ENCODE measurements at places on chromosomes 2 and 18. TPM values are rescaled to one million over a fixed set of nuclear protein-coding genes. Genes with fewer than 3 reads are reported as not detected.

The ANKRD53 gene
- polyA plus RNA-seq: 0.16 TPM

The SPP2 gene
- polyA plus RNA-seq: not detected

The UGT1A3 gene
- polyA plus RNA-seq: not detected

The ZNF513 gene
- polyA plus RNA-seq: 4.7 TPM

The CXCR1 gene
- polyA plus RNA-seq: 1.1 TPM

DNA sequence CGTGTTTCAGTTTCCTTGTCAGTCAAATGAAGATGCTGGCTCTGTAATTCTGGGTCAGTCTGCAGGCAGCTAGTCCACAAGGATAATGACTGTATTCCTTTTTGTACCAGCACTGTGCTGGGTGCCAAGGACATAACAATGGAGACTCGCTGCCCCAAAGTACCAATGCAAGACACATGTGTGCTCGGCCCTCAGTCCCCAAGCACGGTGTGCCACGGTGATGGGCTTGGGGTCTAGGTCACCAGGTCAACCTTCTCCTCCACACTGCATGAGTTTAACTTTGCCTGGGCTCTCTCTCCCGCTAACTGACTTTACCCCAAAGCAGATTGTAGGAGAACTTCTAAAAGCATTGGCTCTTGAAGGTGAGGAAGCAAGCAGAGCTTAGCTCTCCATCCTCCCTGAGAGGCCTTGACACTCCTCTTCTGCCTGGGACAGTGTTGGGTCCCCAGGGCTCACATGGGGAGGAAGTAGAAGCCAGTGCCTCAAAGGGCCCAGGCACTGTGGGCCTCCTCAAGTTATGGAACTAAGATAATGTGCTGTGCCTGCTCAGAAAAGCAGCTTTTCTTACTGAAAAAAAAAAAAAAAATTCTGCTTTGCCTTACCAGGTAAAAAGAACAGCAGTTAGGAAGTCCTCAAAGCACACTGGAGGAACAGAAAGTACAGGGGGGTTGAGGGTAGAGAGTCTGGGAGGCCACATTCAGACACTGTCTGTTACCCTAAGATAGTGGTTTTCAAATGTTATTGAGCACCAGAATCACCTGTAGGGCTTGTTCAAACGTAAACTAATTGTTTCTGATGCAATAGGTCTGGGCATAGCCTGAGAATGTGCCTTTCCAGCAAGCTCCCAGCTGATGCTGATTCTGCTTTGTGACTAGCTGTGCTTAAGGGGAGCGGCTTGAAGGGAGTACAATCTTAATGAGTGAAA, 276.4 kb upstream of the CXCR4 start:
- no peak for DNase-seq

DNA sequence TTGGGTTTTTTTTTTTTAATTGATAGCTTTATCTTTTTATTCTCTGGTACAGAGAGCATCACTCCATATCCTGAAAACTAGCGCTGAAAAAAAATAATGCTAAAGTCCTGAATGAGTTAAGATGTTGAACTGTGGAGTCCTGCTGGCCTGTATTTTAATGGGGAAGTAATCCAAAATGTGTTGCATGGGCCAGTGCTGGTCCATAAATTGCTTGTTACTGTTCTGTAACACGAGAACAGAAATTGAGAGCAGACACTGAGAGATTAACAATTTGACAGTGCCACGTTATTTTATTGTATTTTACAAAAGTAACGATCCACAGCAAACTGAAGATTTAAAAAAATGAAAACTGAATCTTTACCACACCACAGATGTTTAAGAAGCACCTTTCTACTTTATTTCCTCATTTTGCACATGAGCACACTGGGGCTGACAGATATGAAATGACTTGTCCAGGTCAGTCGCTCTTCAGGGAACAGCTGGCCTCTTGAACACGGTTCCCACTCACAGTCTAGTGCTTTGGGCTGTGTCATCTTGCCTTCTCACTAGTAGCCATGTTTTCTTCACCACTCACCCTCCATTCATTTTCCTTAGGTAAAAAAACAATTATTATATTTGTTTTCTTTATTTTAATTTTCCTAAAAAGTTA, 35.3 kb downstream of the ZCCHC2 start:
- no peak for DNase-seq

- DNase-seq: no peak
These were observed 107.3 kb downstream of the MTCL1 start for GRCh38 chr18:8812631-8813030.

GRCh38 chr18:54358495-54359040, 862 bp downstream of the C18orf54 start:
- no peak for DNase-seq

- no peak for DNase-seq
These were observed 59.3 kb downstream of the SERTAD2 start for GRCh38 chr2:64594226-64594989.

GRCh38 chr18:23859466-23860336, 154.9 kb upstream of the TTC39C start:
- no peak for DNase-seq

DNA sequence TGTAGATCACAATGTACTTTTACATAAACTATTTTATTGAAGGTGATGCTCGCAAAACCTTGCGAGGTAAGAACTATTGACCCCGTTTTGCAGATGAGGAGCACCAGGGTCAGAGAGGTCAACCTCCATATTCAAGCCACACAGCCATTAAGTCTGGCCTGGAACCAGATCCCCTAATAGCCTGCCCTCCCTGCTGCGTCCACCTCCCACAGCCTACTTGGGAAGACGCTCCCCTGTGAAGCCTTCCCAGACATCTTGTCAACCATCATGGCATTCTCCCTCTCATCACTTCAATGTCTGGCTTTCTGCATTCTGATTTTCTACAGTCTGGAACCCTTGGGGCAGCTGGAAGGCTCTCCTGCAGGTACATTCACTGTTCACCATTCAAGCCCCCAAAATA, 101.0 kb downstream of the TTC32 start:
- DNase-seq: no peak

DNA sequence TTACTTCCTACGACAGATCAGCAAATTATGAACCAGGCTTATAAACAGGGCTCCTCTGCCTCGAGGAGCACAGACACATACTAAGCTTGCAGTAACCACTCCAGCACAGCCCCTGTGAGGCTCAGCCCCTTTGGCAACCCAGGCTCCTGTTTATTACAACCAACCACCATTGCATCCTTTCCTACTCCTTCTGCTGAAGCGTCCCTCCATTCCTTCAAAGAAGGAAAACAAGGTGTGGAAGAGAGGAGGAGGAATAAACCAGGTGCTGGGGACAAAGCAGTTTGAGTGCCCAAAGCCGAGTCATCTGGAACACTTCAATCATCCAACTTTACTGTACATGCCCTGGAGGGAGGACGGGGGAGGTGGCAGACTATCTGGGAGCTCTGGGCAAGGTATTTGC, 87.2 kb upstream of the MGAT4A start:
- DNase-seq: no peak

DNA sequence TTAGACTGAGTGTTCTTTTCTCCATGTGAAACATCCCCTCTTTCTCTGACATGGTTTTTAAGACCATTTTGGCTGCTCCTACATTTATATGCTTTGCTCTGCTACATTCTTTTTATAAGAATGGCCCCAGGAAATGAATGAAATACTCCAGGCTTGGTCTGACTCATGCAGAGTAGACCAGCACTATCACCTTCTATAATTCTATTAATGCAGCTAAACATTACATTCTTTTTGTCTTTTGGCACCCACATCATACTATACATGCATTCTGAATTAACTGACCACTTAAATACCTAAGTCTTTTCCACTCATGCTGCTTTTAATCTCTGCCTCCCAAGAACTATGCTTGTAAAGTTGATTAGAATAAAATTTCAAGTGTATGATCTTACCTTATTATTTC, 94.1 kb downstream of the AAK1 start:
- no peak for DNase-seq

DNA sequence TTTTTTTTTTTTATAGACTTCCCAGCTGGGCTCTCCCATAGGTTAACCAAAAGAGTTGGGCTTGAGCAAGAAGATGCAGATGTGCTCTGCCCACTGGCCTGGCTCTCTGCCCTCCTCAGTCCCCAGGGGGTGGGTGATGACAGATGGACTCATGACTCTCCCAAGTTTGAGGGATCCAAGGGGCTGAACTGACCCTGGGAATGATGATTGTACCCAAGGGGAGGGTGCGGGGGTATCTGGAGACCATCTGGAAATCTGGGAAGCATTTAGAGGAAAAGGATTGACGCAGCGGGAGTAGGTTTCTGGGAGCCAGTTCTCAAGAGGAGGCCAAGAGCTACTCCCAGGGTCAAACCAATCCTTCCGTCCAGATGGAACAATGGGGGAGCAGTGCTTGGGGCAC, 330.8 kb downstream of the CYP26B1 start:
- DNase-seq: no peak

DNA sequence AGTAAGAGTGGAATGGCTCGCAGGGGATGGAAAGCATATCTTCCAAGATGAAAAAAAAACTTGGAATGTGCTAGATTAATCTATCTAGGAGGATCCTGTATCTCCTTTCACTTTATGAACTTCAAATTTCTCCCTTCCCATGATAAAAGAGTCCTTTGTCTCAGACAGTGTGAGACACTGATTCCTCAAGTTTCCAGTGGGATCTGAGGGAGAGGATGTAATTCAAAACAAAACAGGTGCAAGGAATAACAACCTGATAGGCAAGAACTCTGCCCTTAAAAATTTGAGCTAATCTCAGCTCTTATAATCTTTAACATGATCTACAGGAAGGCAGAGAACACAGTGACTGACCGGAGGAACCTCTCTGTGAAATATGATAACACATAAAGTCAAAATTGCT, 162.0 kb upstream of the ZFP36L2 start:
- no peak for DNase-seq
